ENCODE measurements at places on chromosomes 5 and 9.

DNA sequence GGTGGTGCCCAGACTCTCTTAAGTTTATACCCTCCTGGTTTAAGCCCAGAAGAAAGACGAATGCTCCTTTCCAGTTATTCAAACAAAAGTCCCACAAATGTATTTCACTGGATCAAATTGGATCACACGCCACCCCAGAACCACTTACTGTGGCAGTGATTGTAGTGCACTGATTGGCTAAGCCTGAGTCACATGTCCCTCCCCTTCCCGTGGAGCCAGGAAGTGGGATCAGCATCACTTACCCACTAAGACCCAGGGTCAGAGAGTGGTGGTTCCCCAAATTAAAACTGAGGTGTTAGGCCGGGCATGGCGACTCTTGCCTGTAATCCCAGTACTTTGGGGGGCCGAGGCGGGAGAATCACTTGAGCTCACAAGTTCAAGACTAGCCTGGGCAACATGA lies 29.5 kb upstream of the CCDC180 start:
- DNase-seq = no peak

GRCh38 chr5:102762562-102763227 lies 7.6 kb downstream of the PAM start:
- no peak for DNase-seq

DNA sequence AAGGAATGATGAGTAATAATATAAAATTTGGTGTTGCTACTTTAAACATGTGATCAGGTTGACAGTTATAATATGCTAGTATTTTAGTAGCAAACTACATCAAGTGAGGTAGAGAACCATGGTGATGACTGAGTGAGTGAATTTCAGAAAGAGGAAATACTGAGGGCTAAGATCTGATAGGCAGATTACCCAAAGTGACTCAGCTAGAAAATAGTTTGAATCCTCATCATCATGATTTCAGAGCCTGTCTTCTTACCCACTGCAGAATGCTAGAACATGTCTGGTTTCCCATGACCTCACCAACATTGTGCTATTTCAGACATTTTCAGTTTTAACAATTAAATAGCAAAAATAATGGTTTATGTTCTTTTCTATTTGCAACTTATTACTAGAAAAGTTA lies 602.1 kb downstream of the TAF11L14 start:
- no peak for DNase-seq

DNA sequence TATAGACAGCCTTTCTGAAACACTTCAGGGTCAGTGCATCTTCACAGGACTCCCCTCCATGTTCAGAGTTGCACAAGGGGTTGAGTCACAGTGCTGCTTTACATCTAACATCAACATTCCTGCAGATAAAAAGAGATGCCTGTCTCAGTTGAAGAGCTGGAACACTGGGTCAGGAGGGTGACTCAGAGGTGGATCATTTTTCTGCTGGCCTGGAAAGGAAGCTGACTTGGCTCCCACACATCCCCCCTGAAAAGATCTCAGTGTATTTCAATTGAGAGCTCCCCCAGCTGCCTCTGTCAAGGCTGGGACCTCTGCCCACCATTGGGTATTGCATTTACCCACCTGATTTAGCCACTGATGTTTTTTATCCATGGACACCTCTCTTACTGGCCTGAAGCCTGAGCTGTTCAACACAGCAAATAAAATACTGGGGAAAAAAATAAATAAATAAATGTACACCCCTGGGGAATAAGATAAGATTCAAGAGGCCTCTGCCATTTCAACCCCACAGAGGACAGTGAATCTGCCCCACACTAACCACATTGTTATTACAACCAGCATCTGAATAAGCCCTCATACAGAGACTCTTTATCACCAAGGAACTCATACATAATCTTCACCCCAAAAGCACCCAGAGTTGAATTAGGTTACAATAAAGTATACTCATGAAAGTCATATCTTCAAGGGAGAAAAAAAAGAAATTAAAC lies 716.4 kb downstream of the SEMA5A start:
- DNase-seq = no peak

DNA sequence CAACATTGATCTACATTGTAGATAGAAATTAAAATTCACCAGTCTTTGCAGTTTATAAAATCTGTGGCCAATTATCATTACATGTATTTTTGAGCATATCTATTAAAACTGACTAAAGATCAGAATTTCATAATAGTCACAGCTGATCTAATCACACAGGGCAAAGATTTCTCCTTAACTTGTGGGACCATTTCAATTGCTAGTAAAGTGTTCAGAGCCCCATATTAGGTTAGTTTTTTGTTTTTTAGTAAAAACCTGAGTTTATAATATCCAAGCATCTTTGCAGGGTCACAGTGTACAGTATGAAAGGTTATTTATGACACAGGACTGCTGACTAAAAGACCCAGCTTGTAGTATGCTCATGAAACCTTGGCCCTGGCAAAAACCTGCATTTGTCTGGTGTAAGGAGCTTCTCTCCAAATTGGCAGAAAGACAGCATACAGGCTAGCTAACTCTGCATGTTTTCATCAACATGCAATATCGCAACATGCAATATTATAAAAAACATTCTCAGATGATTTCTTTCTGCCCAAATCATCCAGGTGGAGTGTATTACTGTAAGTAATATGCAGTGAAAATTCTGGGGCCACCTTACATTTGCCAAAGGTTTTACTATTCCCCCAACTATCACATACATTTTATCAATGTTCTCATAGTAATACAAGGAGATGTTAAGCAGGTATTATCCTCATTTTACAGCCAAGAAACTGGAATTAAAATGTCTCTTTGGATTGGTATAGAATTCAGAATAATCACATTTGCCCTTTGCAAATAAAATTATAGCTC lies 37.7 kb upstream of the ALDH1A1 start:
- DNase-seq = no peak

DNA sequence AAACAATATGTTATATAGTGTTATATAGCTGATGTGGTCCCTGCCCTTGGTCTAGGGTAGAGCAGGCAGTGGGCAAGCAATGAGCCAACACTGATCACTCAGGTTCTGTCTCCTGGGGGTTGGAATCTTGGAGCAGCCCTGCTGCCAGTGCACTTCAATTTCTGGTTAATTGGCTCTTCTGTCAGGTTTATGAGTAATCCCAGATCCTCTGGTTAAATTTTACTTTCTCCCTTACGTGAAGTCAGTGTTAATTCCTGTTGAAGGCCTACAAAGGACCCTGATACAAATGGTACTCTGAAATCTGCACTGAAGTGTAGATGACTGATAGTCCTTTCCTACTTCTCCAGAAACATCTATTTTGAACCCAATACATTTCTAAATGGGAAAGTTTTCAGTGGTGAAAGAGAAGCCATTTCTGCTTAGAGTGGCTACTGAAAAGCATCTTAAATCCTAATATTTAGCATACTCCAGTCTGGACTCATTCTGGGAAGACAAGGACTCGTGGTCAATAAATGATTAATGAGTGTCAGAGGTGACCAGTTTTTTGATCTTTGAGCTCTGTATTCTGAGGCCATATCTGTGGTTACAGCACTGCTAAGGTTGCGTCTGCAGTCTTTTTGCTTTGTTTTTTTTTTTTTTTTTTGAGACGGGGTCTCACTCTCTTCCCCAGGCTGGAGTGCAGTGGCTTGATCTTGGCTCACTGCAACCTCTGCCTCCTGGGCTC lies 442.4 kb downstream of the KIF4B start:
- DNase-seq = no peak
